Activated CD4-positive, alpha-beta T cell treated with anti-CD3 and anti-CD28 coated beads, Interleukin-2, amount 10 ng/mL, durations not matched to agents 24 days and 14 days (primary cell): ENCODE measurements at places on chromosomes 4 and X. TPM values are rescaled to one million over a fixed set of nuclear protein-coding genes. Genes with fewer than 3 reads are reported as not detected.

Gene SMIM10
- 0.65 and 0.88 TPM in 2 replicates for total RNA-seq

Gene PRKG2
- 0.07 and 0.12 TPM in 2 replicates for total RNA-seq

DNA sequence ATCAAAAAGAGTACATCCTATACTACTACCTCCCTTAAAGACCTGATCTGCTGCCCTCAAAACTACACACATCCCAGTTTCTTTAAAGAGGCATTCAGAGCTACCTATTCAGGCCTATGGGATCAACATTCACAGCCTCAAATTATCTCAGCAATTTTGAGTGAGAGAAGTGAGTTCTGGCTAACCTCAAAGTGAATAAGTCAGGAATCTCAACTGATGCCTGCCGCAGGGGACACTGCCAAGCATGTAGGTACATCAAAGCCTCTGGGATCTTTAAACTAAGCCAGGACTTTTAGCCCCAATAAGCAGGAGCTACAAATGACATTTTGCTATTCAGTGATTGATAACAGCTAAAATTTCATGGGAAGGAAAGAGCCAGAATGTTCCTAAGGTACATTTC lies 11.6 kb downstream of the GRPR start:
- DNase-seq, result no peak
- no peaks in the 10 kb centered on the region for H3K4me1 ChIP-seq
- H3K4me3 ChIP-seq, result no peak overlapping the region
- no peaks in the 10 kb centered on the region for H3K36me3 ChIP-seq

DNA sequence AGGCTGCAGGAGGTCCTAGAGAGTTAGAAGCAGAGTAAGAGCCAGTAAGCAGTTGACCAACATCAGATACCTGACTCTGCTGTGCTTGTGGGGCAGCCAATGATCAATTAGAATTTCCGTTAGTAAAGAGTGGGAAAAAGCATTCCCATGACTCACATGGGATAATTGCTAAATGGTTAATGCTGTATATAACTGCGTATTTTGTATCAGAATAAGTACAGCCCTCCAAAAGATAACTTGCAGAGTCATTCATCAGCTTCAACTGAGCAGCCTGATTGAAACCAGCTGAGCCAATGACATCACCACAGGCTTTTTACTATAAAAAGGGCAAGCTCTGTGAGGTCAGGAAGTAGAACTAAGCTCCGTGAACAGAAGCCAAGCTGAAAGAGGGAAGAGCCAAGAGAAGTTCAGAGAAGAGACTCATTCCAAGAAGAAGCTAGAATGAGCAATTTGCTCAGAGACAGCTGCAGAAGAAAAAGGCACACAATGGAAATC lies 67.9 kb downstream of the PPP3CA start:
- peaks cover 30% of the 10 kb centered on the region for H3K4me1 ChIP-seq
- H3K36me3 ChIP-seq, result no peaks in the 10 kb centered on the region
- no peak overlapping the region for H3K27ac ChIP-seq
- H3K4me3 ChIP-seq, result no peak overlapping the region

GRCh38 chr4:2948895-2949781 lies 14.1 kb downstream of the NOP14 start:
- peak; percentile 71 for DNase-seq
- peaks cover 87% of the 10 kb centered on the region for H3K36me3 ChIP-seq
- H3K4me3 ChIP-seq, result no peak overlapping the region
- H3K4me1 ChIP-seq, result peaks cover 33% of the 10 kb centered on the region
- peak overlapping the region; percentile 29 for H3K27ac ChIP-seq

Gene RHOH
- 98.1 and 107 TPM in 2 replicates for total RNA-seq

DNA sequence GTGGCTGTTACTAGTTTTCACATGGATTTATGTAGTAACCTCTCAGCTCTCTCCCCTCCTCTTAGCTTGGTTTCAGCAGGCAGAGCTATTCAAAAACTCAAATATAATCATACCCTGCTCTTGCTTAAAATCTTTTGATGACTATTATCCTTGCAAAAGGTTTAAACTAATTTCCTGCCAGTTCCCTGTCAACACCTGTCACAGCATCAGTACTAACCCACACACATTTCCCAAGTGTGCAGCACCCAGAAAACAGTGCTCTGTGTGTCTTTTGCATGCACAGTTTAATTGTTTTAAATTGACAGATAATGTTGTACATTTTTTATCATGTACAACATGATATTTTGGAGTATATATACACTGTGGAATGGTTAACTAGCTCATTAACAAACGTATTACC lies 202.0 kb downstream of the PAPSS1 start:
- H3K4me1 ChIP-seq, result no peaks in the 10 kb centered on the region
- H3K27ac ChIP-seq, result no peak overlapping the region
- no peak overlapping the region for H3K4me3 ChIP-seq
- no peaks in the 10 kb centered on the region for H3K27me3 ChIP-seq
- H3K36me3 ChIP-seq, result no peaks in the 10 kb centered on the region

DNA sequence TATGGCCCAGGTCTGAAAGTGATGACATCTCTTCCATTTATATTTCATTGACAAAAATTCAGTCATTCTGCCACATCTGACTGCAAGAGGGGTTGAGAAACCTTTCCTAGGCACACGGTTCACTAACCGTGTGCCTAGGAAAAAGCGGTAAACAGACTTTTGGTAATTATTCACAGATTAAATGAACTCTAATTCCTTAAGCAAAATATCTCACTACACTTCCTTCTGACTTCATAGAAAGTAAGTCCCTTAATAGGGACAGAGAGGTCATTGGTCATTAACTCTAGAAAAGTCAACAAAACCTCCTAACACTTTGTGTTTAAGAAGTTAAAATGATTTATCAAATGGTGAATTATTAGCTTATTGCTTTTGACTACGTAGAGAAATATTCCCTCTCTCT lies 205.1 kb downstream of the PDHA2 start:
- no peaks in the 10 kb centered on the region for H3K4me1 ChIP-seq
- DNase-seq, result no peak

- no peaks in the 10 kb centered on the region for H3K27me3 ChIP-seq
- H3K36me3 ChIP-seq, result peaks cover 20% of the 10 kb centered on the region
- no peak overlapping the region for H3K27ac ChIP-seq
- no peak for DNase-seq
Measured at GRCh38 chr4:1211891-1212545, 36.9 kb downstream of the CTBP1 start.

Gene KIAA1210
- total RNA-seq, result not detected in 2 replicates

- no peaks in the 10 kb centered on the region for H3K27me3 ChIP-seq
- DNase-seq, result no peak
- H3K4me1 ChIP-seq, result no peaks in the 10 kb centered on the region
- H3K36me3 ChIP-seq, result no peaks in the 10 kb centered on the region
- H3K4me3 ChIP-seq, result no peak overlapping the region
- H3K27ac ChIP-seq, result no peak overlapping the region
Measured at GRCh38 chr4:180560896-180561295, 1682.3 kb upstream of the TENM3 start.

Gene IGSF1
- total RNA-seq, result not detected in 2 replicates

- no peaks in the 10 kb centered on the region for H3K4me1 ChIP-seq
- H3K4me3 ChIP-seq, result no peak within 1 kb of the TSS
- peaks cover 11% of the 10 kb centered on the region for H3K27me3 ChIP-seq
- no peak within 1 kb of the TSS for H3K27ac ChIP-seq
Measured at GRCh38 chrX:131288738-131289511, at the start of gene IGSF1. TSS of gene IGSF1 (minus strand) at chrX:131289306. CDS start at chrX:131286674, 2,632 bp downstream.

DNA sequence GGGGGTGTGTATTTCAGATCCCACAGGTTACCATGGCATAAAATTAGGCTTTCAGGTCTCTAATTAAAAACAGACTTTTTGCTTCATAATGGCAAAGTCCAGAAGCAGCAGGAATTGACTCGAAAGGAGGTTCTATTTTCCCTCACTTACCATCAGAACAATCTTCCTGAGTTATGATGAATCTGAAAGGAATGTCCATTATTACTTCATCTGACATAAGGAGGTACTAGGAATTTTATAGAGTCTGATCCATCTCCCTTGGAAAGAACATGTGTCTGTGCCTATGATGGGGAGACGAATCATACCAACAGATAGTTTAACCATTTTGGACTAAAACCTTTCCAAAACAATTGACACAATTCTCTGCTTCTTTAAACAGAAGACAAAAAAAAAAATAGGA lies 206.3 kb upstream of the FGF13 start:
- H3K4me3 ChIP-seq, result no peak overlapping the region
- DNase-seq, result no peak
- no peak overlapping the region for H3K27ac ChIP-seq

DNA sequence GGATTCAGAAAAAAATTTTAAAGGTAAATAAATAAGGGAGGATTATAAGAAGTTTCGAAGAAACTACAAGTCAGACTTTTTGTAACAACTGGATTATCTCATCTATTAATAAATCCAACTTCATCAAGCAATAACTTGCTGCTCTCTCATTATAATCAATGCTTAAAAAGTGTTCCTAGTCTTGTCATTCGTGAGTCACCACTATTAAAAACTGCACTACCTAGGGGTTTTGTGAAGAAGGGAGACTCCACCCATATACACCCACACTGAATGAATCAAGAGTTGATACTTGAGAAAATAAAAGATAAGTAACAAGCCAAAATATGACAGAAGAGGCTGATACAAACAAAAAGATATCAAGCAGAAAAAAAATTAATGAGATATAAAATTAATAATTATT lies 360.5 kb downstream of the ZNF674 start:
- no peaks in the 10 kb centered on the region for H3K4me1 ChIP-seq
- no peak overlapping the region for H3K27ac ChIP-seq
- H3K36me3 ChIP-seq, result no peaks in the 10 kb centered on the region
- H3K4me3 ChIP-seq, result no peak overlapping the region
- H3K27me3 ChIP-seq, result peaks cover 2% of the 10 kb centered on the region
- no peak for DNase-seq

- no peak overlapping the region for H3K27ac ChIP-seq
- H3K36me3 ChIP-seq, result peaks cover 11% of the 10 kb centered on the region
- H3K4me1 ChIP-seq, result peaks cover 2% of the 10 kb centered on the region
- no peak for DNase-seq
- H3K4me3 ChIP-seq, result no peak overlapping the region
- H3K27me3 ChIP-seq, result no peaks in the 10 kb centered on the region
Measured at GRCh38 chr4:138178566-138178965, 63.6 kb downstream of the SLC7A11 start.

- no peaks in the 10 kb centered on the region for H3K4me1 ChIP-seq
Measured at GRCh38 chrX:69133921-69134542, 31.2 kb downstream of the PJA1 start.

GRCh38 chrX:117711782-117712181 lies 404.8 kb downstream of the KLHL13 start:
- H3K27me3 ChIP-seq, result no peaks in the 10 kb centered on the region
- H3K4me3 ChIP-seq, result no peak overlapping the region
- H3K36me3 ChIP-seq, result no peaks in the 10 kb centered on the region
- no peaks in the 10 kb centered on the region for H3K4me1 ChIP-seq

DNA sequence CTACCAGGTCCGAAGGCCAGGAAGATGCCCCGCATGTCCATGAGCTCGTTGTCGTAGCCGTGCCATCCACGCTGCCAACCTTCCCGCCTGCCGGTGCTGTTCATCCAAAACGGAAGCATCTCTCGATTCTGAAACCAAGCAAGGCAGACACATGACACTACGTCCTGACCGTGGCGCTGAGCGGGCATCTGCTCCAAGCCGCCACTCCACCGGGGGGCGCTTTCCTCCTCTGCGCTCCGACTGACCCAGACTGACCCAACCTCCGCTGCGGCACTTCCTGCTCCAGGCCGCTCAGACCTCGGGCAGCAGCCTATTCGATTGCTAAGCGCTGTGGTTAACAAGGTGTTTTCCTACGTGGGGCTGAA lies 120.5 kb downstream of the ENPP6 start:
- H3K4me3 ChIP-seq, result peak overlapping the region; percentile 70
- H3K27me3 ChIP-seq, result peaks cover 15% of the 10 kb centered on the region
- H3K4me1 ChIP-seq, result peaks cover 2% of the 10 kb centered on the region
- DNase-seq, result peak; percentile 75
- H3K27ac ChIP-seq, result no peak overlapping the region
- no peaks in the 10 kb centered on the region for H3K36me3 ChIP-seq

Gene EFNB1
- 6.3 and 7.1 TPM in 2 replicates for total RNA-seq

- no peak overlapping the region for H3K4me3 ChIP-seq
- H3K27ac ChIP-seq, result no peak overlapping the region
- H3K4me1 ChIP-seq, result peaks cover 9% of the 10 kb centered on the region
Measured at GRCh38 chr4:76354517-76355473, 48.3 kb downstream of the STBD1 start.

GRCh38 chr4:80078346-80079092 lies 5.5 kb upstream of the ANTXR2 start:
- H3K4me1 ChIP-seq, result peaks cover 48% of the 10 kb centered on the region
- H3K27ac ChIP-seq, result peak overlapping the region; percentile 48
- peaks cover 8% of the 10 kb centered on the region for H3K36me3 ChIP-seq
- no peak overlapping the region for H3K4me3 ChIP-seq
- no peak for DNase-seq

Gene DKK2
- total RNA-seq, result not detected in 2 replicates

Gene OTC
- total RNA-seq, result not detected in 2 replicates

DNA sequence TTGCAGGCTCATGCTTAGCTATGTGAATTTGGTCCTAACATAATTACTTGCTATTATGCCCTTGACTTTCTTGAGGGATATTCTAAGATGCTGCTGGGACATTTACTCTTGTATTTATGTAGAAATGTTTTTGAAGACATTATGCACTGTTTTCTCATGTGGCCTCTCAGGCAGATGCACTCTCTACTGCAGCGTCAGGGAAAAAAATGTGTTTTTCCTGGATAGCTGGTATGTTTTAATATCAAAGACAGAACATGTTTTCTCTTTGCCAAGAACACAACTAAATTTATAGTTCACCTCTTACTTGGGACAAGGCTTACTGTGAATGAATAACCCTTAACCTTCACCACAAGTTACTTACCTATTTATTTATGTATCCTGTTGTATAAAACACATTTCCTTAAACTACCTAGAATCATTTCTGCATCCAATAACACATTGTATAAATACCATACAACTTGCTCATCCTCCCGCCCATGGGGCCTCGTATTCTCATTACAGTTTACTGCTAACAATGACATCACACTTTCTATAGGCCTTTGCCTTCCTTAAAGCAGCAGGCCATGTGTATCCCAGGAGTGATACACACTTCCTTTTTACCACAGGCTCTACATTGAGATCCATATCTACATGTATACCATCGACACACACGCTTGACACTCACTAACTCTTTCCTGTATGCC lies 178.7 kb downstream of the SLIT2 start:
- no peaks in the 10 kb centered on the region for H3K4me1 ChIP-seq
- H3K4me3 ChIP-seq, result no peak overlapping the region
- DNase-seq, result no peak
- no peaks in the 10 kb centered on the region for H3K36me3 ChIP-seq
- H3K27ac ChIP-seq, result no peak overlapping the region
- H3K27me3 ChIP-seq, result peaks cover 13% of the 10 kb centered on the region

GRCh38 chrX:34619920-34620319 lies 37.2 kb downstream of the TMEM47 start:
- no peaks in the 10 kb centered on the region for H3K36me3 ChIP-seq
- no peaks in the 10 kb centered on the region for H3K4me1 ChIP-seq
- no peaks in the 10 kb centered on the region for H3K27me3 ChIP-seq
- H3K27ac ChIP-seq, result no peak overlapping the region

Gene NHS
- total RNA-seq, result 6.8 and 7.3 TPM in 2 replicates

- H3K27ac ChIP-seq, result peak within 1 kb of the TSS; percentile 97
- no peaks in the 10 kb centered on the region for H3K27me3 ChIP-seq
- H3K4me3 ChIP-seq, result peak within 1 kb of the TSS; percentile 94
- DNase-seq, result peak; percentile 90
Measured at GRCh38 chr4:15778289-15779241, at the start of gene CD38. TSS of gene CD38 (plus strand) at chr4:15778328. CDS start at chr4:15778415, 87 bp downstream.

Gene DYNLT3
- 13.3 and 14.5 TPM in 2 replicates for total RNA-seq

GRCh38 chr4:29278585-29278984 lies 1441.6 kb upstream of the PCDH7 start:
- no peak overlapping the region for H3K27ac ChIP-seq
- H3K36me3 ChIP-seq, result no peaks in the 10 kb centered on the region
- DNase-seq, result no peak
- H3K4me1 ChIP-seq, result no peaks in the 10 kb centered on the region
- H3K4me3 ChIP-seq, result no peak overlapping the region
- no peaks in the 10 kb centered on the region for H3K27me3 ChIP-seq

Gene EDNRA
- total RNA-seq, result not detected in 2 replicates
